ENCODE measurements at places on chromosomes 11 and 22. TPM values are rescaled to one million over a fixed set of nuclear protein-coding genes. Genes with fewer than 3 reads are reported as not detected.

Gene PIH1D2
- 1.4 TPM for total RNA-seq

Gene P2RY2
- 4.5 TPM for total RNA-seq

Gene GLYATL2
- total RNA-seq, result 0.13 TPM

Gene SAA2
- total RNA-seq, result 8.0 TPM

Gene MYRF
- total RNA-seq, result 16.6 TPM

Gene GLYAT
- not detected for total RNA-seq

Gene HTR3B
- total RNA-seq, result not detected

Gene DLG2
- 1.8 TPM for total RNA-seq
